ENCODE measurements at places on chromosomes 11 and 22. TPM values are rescaled to one million over a fixed set of nuclear protein-coding genes. Genes with fewer than 3 reads are reported as not detected.

PGA4 gene
- total RNA-seq, result 0.22 TPM

UBASH3B gene
- total RNA-seq, result 0.72 TPM

LDHAL6A gene
- 0.91 TPM for total RNA-seq

PTH gene
- 0.31 TPM for total RNA-seq

SMTNL1 gene
- total RNA-seq, result 0.27 TPM

TMPRSS4 gene
- 0.37 TPM for total RNA-seq

PRMT3 gene
- 17.5 TPM for total RNA-seq
